ENCODE measurements at places on chromosomes 12 and 14.

DNA sequence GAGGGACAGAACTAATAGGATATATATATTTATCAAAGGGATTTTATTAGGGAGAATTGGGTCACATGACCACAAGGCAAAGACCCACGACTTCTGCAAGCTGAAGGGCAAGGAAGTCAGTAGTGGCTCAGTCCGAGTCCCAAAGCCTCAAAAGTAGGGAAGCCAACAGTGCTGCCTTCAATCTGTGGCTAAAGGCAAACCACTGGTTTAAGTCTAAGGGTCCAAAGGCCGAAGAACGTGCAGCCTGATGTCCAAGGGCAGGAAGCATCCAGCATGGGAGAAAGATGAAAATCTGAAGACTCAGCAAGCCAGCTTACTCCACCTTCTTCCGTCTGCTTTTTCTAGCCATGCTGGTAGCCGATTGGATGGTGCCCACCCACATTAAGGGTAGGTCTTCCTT is 157.9 kb upstream of the CRY1 start:
- DNase-seq, result no peak

GRCh38 chr14:80047761-80048160 is 163.5 kb downstream of the DIO2 start:
- DNase-seq, result no peak

GRCh38 chr12:57133916-57134315 is 5.6 kb downstream of the LRP1 start:
- DNase-seq, result no peak

- DNase-seq, result no peak
Measured at GRCh38 chr12:121533394-121534090, 47.3 kb downstream of the KDM2B start.

DNA sequence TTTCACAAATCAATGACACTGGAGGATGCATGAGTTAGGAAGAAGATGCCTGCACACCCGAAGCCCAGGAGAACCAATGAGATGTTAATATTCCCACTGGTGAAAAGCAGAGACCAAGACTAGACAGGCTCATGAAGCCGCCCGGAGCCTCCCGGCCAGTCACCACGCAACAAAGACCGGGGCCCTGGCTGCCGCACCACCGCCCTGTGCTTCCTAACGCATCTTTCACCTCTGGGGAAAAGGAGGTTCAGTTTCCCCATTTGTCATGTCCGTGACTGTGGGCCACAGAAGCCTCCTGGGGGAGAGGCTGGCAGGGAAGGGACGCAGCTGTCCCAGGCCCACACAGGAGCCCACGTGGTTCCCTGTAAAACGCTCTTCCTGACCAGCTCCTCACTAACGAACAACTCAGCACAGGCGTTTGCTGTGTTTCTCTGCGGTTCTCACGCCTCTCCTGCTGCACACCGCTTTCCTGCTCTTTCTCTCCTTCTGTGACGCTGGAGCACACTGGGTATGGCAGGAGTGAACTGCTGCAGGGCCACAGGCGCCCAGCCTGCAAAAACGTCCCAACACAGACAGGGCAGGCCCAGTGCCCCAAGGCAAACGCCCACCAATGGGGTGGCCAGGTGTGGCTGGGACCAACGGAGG is 10.8 kb downstream of the RIMBP2 start:
- DNase-seq, result no peak

- DNase-seq, result no peak
Measured at GRCh38 chr12:110853836-110854235, 7.0 kb downstream of the CCDC63 start.

DNA sequence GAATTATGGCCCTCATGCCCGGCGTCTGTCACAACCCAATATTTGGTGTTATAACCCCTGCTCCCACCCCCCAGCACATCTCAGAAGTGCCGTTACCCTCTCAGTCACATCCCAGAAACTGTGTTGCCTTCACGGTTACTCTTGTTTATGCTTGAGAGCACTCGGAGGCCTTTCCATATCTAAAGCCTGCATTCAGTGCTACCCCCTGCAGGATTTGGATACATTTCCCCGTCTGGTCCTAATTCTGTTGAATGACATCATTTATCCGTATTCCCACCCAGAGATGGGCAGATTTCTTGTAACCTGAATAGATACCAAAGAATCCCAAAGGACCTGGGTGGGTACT is 19.1 kb upstream of the FOS start:
- no peak for DNase-seq

DNA sequence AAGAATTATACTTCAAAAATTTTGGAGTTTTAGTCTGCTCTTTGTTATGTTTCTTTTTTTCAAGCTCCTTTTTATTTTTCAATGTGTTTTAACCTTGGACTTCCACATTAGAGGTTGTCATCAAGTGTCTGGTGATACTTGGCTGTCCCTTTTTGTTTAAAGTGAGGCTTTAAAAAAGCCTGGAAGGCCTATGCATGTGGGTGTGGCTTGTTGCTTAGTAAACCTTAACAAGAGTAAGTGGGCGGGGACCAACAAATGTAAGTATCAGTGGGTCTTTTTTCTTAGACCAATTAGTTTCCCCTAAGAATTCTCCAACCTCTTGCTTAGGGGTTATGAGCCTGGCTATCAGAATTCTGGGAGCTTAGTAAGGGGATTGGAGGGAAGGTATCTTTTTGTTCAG is 26.4 kb downstream of the HCFC2 start:
- DNase-seq, result no peak

DNA sequence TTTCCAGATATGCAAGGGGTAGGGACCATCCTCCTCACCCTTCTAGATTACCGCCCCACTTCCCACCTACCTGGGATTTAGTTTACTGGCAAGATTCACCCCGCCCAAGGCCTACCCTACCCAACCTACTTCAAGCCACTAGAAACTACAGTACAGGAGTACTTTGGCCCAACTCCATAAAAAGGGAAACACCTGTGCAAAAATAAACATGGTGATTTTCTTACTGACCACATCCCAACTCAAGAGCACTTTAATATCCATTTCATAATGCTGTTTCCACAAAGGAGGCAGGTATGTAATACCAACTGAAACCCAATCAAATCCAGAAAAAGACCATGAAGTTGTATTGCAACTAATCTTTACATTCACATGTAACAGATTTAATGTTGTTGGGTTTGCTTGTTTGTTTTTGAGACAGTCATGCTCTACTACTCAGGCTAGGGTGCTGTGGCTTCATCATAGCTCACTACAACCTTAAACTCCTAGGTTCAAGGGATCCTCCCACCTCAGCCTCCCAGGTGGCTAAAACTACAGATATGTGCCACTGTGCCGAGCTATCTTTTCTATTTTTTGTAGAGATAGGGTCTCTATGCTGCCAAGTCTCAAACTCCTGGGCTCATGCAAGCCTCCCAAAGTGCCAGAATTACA is 41.7 kb upstream of the RAP1B start:
- no peak for DNase-seq

Data from stimulated activated CD8-positive, alpha-beta memory T cell treated with anti-CD3 and anti-CD28 coated beads, Interleukin-4, amount 100 ng/mL, for 4 hours (primary cell).